ENCODE measurements at places on chromosomes 1 and 21. TPM values are rescaled to one million over a fixed set of nuclear protein-coding genes. Genes with fewer than 3 reads are reported as not detected.

DNA sequence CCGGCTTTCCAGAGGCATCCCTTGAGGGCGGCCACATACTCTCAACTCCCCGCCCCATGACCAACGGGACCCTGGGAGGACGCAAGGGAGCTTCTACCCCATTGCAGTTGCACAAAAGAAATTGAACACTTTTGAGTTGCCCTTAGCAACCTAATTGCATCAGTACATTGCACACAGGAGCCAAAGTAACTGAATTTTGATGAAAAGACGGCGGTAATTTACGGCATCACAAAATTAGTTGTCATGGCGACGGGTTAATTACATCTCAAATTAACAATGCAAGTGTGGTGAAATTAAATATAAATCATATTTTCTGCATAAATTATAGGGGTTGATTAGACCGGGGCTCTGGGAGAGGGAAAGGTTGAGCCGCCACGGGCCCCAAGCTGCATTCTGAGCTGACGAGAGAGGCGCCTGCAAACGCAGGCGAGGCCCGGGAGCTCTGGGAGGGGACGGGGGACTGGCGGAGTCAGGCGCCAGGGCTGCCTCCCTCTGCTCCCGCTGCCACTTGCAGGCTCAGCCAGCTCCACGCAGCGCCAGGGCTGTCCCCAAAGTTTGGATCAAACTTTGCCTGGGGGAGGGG lies 61.4 kb downstream of the CASZ1 start:
- no peak for DNase-seq

DNA sequence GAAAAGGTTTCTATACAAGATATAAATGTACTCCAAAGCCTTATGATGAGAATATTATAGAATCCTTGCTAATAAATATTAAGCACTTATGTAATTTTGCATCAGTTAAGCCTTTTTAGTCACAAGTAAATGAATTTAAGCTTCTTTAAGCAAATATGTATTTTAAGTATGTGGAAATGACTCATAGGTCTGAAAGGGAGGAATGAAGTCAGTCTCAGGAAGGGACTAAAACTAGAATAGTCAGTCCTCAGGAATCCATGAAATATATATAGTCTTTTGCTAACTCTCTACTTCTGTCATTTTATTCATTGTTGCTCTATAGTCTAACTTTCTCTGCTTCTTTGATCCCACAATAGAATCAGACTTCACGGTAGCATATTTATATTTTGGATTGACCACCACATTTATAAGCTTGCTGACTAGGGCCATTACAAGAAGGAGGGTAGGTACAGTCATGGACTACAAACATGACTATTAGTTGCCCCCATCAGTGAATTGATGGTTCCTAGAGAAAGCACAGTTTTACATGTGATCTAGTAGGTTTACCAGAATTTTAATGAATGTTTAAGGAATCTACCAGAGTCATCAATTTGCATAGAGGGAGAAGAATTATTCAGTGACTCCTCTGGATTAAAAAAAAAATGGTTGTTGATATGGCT lies 20.2 kb upstream of the RABGGTB start:
- DNase-seq = no peak

GRCh38 chr1:2055911-2056575 lies 5.8 kb downstream of the PRKCZ start:
- no peak for DNase-seq

DNA sequence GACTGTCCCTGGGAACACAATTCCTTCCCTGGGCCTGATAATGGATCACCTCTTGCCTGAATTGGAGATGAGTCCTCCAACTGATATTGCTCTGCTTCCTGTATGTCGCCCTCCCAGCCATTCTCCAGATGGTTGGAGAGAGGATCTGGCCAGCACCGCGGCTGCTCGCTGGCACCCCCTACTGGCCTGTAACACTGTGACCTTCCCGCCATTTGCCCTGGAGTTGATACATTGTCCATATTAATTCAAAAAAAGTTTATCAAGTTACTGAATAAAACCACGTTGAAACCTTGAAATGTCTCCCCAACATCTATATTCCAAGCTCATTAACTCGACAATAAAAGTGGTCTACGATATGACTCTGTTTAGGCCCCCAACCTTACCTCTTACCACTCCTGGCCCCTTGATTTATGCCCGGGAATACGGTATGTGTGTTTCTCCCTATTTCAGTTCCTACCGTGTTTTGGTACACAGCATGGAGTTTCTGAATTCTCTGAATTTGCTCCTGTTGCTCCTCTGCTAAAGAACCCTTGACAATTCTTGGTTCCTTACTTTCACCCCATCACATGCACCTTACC lies 241.8 kb upstream of the KIAA0040 start:
- DNase-seq = no peak

DNA sequence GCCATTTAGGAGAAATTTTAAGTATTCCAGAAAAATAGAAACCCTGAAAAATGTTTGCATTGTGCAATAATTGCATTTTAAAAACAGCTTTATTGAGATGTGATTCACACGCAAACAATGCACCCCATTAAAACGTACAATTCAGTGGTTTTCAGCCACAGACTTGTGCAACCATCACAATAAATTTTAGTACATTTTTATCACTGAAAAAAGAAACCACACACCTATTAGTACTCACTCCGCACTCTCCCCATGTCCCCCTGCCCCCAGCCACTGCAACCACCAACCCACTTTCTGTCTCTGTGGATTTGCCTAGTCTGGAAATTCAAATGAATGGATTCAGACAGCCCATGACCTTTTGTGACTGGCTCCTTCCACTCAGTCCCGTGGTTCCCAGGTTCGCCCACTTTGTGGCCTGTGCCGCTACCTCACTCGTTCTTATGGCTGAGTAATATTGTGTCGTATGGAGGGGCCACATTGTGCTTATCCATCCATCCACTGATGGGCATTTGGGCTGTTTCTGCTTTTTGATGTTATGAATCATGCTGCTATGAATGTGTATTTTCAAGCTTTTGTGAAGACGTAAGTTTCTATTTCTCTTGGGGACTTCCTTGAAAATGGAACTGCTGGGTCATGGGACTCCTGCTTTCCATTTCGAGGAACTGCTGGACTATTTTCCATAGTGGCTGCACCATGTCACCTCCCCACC lies 147.7 kb upstream of the ARHGEF16 start:
- no peak for DNase-seq

DNA sequence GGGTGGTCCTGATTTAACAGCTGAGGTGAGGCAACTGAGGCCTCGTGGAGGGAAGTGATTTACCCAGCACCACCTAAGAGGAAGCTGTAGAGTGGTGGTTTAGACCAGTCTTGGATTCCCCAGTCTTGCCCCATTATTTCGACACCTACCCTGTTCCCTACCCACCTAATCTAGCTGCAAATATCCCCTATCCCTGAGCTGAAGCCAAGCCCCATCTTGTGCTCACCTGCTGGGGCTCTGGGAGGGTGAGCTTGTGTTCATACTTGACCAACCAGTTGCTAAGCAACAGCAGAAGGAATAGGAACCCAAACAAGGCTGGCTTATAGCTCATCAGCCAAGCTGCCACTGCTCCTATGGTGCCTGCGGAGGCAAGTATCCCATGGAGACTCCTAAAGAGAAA lies 2.0 kb downstream of the TEX46 start:
- peak; percentile 80 for DNase-seq

- DNase-seq = no peak
Measured at GRCh38 chr1:248288391-248288790, 10.6 kb upstream of the OR2T33 start.

- DNase-seq = no peak
Measured at GRCh38 chr1:151501474-151501873, 9.7 kb upstream of the CGN start.

DNA sequence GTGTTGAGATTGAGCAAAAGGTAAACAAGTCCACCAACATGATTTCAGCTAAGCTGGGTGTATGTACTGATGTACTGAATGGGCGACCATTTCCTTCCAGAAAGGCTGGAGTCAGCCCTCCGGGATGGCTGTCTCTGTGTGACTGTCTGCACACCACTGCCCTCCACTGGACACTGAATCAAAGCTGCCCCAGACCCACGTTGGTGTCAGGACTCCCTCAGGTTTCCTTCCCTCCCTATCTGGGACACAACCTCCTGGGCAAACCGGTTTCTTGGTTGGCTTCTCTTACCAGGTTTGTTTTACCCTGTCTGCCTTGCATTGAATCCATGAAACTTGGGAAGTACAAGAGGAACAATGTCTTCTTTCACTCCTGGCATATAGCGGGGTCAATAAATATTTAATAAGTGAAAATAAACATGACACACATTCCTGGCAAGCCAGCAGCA lies 5.3 kb upstream of the SRP9 start:
- DNase-seq = peak; percentile 91

DNA sequence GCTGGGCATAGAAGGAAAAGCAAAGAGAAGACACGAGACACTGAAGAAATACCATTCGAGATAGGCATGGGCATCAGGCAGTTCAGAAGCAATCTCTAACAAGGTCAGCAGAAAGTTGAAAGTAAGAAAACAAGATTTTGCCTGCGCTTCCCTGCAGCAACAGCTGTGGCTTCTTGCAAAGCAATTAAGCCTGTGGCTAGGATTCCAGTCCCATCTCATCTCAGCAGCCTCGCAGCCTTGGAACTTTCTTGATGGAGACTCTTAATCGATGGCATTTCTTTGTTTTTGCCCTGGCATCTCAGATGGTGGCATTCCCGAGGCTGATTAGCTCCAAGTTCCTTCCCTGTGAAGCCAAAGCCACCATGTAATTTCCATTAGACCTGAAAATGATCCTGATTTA lies 64.6 kb upstream of the SPAG17 start:
- DNase-seq = no peak

GRCh38 chr1:65812065-65812464 lies 19.4 kb downstream of the PDE4B start:
- no peak for DNase-seq

DNA sequence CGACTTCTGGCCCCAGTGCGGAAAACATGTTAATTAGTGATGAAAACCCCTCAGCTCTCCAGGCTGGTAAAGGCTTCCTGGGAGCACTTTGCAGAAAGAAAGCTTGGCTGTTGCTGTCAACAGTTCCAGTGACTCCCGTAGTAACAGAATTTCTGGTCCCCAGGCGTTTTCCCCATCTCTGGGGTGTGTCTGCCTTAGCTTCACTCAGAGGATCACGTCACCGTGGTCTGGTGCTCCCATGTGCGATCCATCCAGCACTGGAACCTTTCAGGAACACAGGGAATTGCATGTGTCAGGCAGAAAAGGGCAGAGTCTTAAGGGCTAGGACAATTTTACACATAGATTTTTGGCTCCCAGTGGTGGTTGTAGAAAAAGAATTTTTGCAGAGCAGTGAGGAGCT lies 470.4 kb upstream of the USP24 start:
- no peak for DNase-seq

DNA sequence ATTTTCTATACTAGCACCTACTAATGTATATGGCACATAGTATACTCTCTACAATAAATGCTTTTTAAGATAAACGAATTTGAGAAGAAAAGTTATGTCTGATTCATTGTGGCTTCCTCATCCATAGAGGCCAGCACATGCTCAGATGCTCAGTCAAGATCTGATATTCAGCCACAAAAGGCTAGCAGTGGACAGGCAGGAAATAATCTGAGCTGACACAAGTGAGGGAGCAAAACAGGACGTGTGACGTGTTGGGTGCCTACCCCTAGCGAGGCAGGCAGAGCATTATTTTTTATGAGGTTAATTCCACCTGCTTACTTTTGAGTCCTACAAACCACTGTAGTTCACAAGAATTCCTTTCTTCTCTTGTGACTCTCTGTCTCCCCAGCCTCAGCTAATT lies 550.9 kb downstream of the SMYD3 start:
- DNase-seq = no peak

GRCh38 chr1:36094621-36095061 lies 5.9 kb downstream of the ADPRS start:
- DNase-seq = no peak

DNA sequence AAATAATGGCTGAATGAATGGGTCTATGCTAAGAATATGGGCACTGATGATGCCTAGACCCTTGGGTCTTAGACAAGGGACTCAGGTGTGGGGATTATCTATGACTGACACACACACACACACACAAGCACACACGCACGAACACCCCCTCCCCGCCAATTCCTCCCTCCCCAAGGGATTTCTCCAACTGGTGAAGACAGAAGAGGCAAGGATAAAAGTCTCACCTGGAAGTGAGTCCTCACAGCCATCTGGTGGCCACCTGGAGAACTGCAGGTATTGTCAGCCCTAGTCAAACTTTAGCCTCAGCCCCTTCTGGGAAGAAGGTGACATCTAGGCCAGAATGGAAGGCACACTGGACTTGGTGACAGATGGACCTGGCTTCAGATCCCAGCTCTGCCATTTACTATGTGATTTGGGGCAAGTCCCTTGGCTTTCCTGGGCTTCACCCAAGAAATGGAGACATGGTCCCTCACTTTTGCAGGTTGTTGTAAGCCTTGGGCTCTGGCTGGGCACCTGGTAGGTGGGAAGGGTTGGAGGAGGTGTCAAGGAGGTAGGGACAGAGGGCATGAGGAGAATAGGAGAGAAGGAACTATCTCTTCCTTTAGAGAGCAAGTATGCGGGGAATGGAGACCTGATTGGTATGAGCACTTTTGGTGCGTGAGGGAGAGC lies 4.0 kb upstream of the GPR3 start:
- no peak for DNase-seq

DNA sequence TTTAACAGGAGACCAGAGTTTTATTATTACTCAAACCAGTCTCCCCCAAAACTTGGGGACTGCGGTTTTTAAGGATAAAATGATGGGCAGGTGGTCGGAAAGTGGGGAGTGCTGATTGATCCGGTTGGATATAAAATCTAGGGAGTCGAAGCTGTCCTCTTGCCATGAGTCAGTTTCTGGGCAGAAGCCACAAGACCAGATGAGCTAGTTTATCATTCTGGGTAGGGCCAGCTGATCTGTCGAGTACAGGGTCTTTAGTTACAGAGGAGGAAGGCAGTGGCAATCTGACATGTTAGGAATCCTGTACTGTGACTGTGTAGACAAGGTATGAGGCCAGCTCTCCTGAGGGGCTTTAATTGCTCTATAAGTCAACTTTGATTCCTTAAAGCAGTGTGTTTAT lies 22.9 kb upstream of the FOXE3 start:
- no peak for DNase-seq

GRCh38 chr1:94797291-94797690 lies 22.9 kb upstream of the SLC44A3 start:
- no peak for DNase-seq

DNA sequence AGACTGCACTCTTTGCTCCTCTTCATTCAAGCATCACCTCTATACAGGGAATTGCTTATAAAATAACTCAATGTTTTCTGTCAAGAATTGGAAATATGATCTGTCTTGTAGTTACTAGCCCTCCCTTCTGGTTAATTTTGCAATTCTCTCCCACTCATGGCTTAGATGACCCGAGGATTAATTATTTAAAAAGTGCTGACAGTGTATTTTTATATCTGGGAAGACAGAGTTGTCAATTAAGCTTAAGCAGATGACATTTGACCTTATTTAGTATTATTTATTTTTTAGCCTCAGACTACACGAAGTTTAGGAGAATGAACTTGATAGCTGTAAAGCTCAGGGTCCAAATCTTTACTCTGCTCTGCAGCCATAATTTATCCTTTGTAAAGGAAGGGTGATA lies 538.5 kb downstream of the NEGR1 start:
- DNase-seq = no peak

GRCh38 chr1:182143825-182144645 lies 82.5 kb upstream of the ZNF648 start:
- peak; percentile 67 for DNase-seq

Gene PTPRC
- polyA plus RNA-seq = 4.3 TPM

Gene SLC6A9
- 6.9 TPM for polyA plus RNA-seq

Gene TESK2
- polyA plus RNA-seq = 6.6 TPM
